ENCODE measurements at places on chromosomes 2 and 18.

GRCh38 chr2:205836477-205837221 lies 154.3 kb downstream of the NRP2 start:
- no peak for DNase-seq

- no peak for DNase-seq
Measured at GRCh38 chr2:183227176-183227575, 102.9 kb downstream of the NUP35 start.

GRCh38 chr2:169702996-169703395 lies 8.7 kb downstream of the PHOSPHO2 start:
- no peak for DNase-seq

DNA sequence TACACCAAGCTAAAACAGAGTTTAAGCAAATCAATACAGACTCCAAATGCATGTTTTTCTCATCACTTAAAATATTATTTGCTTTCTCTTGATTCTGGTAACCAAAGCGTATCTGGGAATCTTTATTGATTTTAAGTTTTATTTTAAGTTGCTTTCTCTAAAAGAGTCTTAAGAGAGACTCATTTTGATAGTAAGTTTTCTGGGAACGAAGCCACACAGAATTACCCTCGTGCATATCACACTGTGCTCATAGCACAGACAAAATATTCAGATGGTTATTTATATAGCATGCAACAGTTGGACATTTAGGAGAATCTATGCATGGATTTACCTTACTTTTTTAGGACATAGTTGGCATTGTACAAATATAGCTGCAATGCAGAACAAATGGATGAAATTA lies 597.5 kb upstream of the NRXN1 start:
- DNase-seq = no peak

- no peak for DNase-seq
Measured at GRCh38 chr2:240998706-240998994, 232 bp downstream of the SNED1 start.

DNA sequence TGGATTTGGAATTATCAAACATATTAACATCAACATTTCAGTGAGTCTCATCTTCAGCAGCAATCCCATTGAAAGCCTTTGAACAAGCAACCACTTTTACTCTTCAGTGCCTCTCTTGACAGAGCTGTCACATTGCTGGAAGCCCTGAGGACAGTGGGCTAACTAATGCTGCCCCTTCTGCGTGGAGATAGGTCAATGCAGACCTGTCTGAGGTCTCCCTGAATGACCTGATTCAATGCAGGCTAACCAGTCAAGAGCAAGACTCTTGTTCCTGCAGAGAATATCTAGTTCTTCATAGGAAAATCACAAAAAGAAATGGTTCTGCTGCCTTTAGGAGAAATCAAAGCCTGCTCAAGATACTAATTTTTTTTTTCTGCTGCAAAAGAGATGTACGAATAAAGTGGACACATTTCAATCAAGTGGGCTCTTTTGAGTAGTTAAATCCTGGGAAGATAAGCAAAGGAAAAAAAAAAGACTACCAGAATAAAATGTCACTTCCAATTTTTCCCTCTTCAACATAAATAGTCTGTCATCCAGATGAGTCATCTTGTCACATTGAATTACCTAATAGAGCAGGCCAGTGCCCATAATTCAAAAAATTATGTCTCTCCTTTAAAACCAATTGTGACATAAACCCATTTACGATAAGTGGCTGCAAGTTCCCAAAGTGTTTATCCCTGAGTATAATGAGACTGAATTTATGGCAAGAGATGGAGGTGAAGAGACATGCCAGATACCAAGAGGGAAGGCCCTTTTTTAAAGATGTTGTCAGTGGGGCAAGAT lies 1269.0 kb upstream of the DDX18 start:
- no peak for DNase-seq

- no peak for DNase-seq
Measured at GRCh38 chr2:21024722-21025389, 19.0 kb downstream of the APOB start.

DNA sequence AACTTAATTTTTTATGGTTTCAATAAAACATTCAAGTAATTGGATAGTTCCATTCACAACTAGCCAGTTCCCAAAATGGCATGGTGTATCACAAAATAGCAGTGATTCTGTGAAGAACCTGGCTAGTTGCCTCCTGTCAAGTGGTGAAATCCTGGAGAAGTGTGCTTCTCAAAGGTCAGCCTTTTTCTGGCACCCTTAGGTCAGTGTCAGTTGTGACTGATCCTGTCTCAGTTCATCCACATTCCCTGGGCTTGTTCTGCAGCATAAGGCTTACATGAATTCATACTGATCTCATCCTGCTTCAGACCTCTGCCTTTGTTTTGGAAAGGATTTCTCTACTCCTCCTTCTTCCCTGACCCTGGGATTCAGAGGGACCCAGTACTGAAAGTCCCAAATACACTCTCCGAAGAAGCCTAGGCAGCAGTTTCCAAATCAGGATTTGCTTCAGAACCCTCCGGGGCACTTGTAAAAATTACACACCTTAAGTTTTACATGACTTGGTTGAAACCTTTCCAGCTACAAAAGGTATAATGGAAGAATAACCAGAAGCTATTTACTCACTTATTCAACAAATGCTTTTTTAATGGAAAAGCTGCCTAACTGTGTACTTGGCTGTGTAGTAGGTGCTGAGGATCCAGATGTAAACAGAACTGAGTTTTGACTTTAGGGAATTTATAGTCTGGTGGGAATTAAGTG lies 11.0 kb downstream of the MAP3K20 start:
- no peak for DNase-seq

DNA sequence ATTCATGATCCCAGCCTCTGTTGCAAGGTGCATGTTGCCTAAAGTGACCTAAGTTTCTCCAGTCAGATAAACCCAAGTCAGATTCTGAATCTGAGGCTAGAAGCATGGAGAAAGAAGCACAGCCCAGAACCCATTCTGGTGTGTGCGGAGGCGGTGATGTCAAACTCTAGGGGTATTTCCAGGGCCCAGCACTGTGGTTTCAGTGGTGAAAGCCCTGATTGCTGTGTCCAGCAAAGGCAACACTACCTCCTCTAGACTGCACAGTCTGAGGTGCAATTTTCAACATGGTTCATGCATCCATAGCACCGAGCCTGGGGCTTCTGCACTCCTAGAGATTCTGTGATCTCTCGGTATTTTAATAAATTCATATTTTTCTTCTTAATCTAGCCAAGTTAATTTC lies 264.8 kb upstream of the KLHL29 start:
- no peak for DNase-seq

DNA sequence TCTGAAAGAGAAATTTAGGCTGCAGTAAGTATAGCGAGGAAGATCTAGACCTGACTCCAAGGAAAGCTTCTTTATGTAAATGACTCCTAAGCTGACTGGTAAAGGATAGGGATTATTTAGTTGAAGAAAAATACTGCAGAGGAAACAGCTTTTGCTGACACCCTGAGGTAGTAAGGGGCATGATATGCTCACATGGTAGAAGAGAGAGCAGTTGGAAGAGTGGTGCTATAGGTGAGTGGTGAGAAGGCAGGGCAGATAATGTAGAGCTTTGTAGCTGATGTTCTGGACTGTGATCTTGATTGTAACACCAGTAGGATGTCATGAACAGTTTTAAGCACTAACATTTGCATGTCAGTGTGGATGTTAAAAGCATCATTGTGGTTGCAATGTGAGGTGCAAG lies 639.1 kb upstream of the SLC39A10 start:
- DNase-seq = no peak

DNA sequence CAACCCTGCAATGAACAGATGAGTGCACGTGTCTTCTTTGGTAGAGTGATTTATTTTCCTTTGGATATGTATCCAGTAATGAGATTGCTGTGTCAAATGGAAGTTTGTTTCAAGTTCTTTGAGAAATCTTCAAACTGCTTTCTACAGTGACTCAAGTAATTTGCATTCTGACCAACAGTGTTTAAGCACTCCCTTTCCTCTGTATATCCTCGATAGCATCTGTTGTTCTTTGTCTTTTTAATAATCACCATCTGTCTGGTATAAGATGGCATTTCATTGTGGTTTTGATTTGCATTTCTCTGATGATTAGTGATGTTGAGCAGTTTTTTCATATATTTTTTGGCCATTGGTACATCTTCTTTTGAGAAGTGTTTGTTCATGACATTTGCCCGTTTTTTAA lies 1608.3 kb upstream of the ZEB2 start:
- DNase-seq = no peak

DNA sequence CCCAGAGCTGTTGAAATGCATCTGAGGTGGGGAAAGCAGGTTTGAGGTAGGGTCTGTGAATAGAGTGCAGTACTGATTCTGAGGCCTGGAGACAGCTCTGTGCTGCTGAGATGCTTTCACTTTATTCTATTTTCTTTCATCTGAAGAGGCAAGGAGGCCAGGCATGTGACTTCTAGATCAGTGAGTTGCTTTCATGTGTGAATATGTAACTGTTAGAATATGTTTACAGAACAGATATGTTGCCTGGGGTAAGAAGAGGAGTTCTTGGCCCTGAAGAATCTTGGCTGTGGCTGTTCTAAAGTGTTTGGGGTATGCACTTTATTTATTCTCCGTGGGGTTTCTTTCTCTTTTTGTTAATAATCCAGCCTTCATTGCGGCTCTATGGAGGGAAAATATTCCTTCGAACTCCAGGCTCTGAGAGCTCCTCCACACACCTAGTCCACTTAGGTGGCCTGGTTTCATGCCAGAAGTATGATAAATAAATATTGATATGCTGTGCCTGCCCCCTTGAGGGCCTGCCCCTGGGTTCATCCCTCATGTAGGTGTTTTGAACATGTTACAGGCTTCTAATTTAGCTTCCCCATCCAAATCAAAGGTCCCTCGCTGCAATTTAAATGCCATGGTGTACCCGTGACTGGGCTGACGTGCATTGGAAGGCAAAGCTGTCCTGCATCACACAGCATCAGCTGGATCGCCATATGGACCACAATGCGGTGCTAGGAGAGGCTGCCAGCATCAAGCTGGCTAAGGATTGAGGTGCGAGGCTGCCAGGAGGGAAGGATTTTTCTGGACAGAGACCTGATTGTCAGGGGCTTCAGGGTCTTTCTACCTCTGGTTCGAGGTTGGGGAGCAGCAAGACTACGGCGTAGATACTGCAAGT lies 102.9 kb downstream of the PRKCE start:
- DNase-seq = no peak

Measured in D341Med (cell line).